CD4-positive, alpha-beta T cell treated with Interleukin-17A for 1 hour (primary cell): ENCODE measurements at places on chromosomes 1 and 21.

DNA sequence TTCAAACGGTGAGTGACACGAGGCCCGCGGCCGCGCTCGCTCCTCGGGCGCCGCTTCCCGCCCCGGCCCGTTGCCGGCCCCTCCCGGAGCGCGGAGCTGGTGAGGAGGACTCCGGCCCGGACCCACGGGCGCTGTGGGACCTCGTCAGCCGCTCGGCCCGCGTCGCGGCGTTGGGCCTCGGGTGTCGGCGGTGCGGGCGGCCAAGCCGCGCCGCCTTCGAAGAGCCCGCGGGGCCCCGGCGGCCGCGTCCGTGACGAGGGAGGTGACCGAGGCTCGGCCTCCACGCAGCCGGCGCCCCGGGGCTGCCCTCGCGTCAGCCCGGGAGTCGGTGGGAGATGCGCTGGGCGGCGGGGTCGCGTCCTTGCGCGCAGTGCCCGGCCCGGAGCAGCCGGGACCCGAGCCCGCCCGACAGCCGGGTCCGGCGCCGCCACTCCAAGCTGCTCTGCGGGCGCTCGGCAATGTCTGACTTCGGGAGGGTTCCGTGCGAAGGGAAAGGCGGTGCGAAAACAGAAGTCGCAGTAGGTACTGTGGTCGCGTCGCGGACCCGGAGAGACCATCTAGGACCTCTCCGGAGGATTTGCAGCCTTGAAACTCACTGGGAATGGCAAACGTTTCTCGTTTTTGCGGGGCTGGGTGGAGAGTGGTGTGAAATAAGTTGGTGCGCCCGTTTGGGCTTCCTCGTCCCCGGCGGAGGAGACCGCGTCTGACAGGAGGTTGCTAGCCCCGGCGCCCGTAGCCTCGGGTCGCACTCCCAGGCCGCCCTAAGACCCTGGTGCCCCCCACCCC lies 829 bp downstream of the SPEN start:
- DNase-seq: peak; percentile 49

DNA sequence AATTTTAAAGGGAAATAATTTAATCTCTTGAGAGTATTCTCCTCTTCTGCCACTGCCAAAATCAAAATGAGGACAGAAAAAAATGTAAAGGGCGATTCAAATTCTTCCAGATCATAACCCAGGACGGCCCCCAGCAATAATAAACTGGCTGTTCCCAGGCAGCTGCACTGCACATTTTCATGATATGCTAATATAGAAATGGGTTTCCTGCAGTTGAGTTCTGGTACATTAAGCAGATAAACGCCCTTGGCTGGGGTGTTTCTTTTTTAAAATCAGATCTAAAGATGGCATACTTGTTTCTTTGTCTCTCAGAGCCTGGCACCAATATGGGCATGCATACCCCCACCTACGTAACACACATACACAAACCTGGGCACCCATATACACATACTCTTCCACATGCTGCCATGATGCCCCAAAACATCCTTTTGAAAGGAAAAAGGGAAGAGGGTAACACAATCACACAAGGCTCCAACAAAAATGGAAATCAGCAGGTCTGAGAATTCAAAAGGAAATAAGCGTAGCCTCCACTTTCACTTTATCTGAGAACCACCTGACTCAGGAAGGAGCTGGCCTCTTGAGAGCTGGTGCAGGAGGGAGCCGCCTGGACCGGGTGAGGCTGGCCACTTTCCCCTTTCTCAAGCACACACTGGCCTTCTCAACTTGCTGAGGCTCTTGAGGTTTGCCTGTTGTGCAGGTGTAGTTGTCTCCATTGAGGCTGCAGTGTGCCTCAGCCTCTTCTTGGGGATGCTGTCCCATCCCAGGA lies 653.4 kb downstream of the KIF26B start:
- DNase-seq: no peak

DNA sequence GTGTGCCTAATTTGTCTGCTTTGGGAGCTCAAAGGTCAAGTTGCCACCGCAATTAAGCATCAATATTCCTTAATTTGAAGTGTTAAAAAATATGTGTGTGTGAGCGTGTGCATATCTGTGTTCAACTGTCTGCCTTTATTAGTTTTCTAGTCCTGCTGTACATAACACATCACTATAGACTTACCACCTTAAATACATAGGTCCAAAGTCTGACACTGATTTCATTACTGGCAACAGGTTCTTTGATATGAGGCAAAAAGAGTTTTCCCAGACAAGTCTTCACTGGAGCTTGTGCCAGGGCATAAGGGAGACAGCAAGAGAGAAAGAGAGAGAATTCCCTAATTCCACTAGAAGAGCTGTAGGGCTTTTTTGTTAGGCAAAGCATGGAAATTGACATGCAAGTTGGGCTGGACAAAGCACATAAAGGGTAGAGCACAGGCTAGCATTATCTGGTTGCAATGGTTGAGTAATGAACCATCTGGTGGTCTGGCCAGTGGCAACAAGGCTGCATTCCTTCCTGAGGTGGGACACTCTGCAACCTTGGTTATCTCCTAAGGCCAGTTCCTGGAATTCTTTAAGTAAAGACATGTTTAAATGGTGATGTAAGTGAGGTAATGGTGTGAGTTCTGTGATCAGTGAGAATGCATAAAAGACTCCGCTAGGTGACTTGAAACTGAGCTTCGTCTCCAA lies 457.2 kb upstream of the ADAMTS5 start:
- no peak for DNase-seq

DNA sequence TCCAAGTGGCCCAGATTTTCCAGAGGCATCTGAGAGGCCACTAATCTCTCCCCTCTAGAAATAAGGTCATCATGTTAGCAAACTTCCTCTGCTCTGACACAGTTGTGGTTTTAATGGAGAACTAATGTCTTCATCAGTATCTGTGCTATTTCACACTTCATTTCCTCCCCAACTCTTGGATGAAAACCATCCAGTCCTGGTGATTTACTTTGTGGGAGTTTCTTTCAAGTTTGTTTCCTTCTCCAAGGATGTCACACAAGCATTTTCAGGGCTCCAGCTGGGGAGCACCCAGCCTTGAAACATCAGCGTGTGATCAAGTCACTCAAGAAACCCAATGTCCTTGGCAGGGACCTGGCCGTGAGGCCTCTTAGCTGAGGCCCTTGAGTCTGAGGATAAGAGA lies 38.8 kb downstream of the TBX15 start:
- no peak for DNase-seq

DNA sequence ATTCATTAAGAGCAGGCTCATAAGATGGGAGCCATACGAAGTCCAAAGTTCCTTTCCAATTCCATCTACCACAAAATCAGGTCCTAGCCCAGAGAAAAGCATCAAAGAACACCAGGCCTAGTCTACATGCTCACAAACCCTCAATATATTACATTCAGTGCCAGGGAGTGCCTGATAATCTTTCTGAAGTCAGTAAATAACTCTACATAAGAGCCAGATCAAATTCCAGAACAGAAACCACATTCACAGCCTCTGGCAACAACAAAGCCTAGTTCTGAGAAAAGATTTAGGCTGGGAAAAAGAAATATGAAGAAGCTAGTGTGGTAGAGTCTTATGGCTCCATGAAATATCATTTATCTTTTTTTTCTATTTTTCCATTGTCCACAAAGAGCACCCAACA lies 40.5 kb upstream of the RBBP5 start:
- DNase-seq: no peak

DNA sequence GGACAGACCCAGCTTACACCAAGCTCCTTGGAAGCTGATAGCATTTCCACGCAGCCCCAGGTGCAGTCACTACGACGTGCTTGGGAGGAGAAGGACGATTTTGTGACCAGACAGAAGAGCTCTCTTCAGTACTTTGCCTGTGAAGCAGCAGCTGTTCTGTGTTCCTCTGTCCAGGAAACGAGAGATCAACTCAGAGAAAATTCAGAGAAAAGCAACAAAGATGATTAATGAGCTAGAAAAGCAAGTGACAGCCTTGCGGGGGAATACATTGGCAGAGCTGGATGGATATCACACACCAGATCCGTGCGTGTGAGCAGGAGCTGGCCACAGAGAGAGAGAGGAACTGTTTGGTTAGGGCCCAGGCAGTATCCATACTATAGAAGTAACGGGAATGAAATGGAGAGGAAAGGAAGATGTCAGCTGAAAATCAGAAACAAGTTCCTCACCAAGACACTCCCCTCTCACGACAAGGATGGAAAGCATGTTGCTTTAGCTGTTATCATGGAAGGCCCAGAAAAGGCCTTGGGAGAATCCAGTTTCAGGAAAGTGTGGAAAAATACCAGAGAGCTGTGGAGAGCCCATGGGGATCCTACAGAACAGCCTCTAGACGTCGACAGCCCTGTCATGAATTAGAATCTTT lies 106.2 kb downstream of the TOMM20 start:
- DNase-seq: no peak

GRCh38 chr1:62309906-62310305 lies 9.3 kb downstream of the KANK4 start:
- DNase-seq: no peak

GRCh38 chr1:38117444-38117887 lies 70.9 kb upstream of the POU3F1 start:
- DNase-seq: no peak

GRCh38 chr1:99970713-99971255 lies 988 bp downstream of the SLC35A3 start:
- DNase-seq: no peak

DNA sequence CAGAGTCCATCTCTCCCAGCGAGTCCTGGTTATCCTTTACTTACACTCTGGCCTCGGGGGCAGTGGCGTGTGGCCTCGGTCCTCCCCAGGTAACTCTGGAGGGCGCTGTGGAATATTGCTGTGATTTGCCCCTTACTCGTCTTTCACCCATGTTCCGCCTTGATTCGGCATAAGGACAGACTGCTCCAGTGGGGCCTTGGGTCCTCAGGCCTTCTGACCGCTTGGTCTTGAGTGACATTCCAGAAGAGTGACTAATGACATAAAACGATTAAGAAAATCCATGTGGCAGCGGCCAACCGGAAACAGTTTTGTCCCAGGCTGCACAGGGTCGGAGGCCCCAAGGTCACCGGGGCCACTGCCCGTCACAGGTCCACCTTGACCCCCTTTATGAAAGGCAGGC lies 11.0 kb downstream of the ICMT start:
- DNase-seq: no peak

DNA sequence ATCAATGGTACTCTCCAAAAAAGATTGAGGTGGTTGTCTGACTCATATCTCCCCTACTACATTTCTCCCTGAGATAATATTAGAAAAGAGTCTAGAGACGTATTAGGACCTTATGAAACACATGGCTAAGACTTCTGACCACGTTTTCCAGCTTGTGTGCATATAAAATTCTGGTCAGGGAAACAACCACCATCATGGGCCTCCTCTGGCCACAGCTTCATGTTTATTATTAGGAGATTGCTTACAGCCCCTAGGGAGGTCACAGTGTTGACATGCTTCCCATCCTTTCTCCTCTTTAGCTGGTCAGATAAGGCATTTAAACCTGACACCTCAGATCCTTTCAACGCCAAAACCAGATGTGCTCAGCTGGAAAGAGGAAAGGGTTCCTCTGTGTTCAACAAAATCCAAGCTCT lies 620.2 kb downstream of the PLPP3 start:
- no peak for DNase-seq

DNA sequence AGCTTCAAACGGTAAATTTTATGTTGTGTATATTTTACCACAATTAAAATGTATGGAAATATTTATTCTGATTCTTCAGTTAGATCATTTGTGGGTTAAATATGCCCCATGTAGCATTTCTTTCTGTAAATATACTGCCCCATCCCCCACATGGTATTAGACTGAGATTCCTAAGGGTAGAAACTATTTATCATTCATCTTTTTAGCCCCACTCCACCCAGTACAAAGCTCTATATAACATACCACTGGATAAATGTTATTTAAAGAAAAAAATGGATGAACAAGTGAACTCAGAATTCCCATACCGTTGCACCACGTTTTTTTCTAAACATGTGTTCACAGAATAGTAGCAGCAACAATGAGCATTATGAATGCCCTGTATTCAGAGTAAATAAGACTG lies 234.0 kb upstream of the IRF2BP2 start:
- no peak for DNase-seq

- no peak for DNase-seq
Observed at GRCh38 chr1:169144941-169145626, 38.6 kb downstream of the ATP1B1 start.

DNA sequence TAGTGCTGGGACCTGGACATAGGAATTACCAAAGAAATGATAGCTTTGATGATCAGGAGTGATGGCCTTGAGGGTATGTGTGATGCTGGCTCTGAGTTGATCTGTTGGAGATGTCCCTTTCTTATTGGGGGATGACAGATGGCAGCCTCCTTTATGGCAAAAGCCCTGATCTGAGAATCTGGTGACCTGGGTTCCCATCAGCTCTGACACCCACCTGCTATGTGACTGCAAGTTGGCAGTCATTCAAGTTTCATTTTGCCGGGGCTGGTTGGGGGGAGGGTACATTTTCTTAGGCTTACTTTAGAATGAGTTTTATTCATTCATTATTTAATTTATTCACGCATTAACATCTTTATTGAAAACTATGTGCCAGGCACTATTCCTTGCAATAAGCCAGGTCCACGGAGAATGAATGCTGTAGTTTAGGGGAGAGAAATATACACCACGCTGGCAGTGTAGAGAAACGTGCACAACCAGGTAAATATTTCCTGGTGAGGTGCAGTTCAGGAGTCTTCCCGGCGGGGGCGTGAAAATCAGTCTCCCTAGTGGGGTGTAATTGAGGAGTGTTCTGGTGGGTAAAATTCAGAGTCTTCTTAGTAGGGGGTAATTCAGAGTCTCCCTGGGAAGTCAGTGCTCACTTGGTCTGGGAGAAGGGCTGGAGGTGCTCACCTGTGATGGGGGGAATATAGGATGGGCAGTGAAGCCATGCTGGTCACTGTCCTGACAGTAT lies 401.3 kb downstream of the CAMTA1 start:
- no peak for DNase-seq

- no peak for DNase-seq
Observed at GRCh38 chr1:162706606-162707005, 74.3 kb downstream of the DDR2 start.

- DNase-seq: no peak
Observed at GRCh38 chr21:34819357-34819999, 150.7 kb downstream of the CLIC6 start.

DNA sequence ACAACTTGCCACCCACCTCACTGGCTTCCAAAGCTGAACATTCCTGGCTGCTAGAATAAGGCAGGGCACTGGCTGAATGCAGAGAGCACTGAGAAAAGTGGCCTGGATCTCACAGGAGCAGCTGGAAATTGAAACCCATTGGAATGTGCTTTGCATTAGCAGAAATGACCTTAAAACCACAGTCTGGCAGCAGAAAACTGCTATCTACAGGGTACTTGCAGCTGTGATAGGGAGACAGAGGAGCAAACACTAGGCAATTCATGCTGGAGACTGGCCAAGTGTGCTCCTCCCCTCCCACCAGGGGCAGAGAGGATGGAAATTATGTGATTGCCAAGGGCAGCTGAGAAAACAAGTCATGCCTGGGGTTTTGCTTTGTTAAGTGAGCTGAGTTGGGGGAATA lies 47.2 kb downstream of the HSD3B1 start:
- no peak for DNase-seq
